Activated CD4-positive, alpha-beta T cell treated with anti-CD3 and anti-CD28 coated beads for 4 hours (primary cell): ENCODE measurements at places on chromosomes 7 and 10.

GRCh38 chr7:16724344-16724743, 29.2 kb upstream of the TSPAN13 start:
- DNase-seq: no peak

DNA sequence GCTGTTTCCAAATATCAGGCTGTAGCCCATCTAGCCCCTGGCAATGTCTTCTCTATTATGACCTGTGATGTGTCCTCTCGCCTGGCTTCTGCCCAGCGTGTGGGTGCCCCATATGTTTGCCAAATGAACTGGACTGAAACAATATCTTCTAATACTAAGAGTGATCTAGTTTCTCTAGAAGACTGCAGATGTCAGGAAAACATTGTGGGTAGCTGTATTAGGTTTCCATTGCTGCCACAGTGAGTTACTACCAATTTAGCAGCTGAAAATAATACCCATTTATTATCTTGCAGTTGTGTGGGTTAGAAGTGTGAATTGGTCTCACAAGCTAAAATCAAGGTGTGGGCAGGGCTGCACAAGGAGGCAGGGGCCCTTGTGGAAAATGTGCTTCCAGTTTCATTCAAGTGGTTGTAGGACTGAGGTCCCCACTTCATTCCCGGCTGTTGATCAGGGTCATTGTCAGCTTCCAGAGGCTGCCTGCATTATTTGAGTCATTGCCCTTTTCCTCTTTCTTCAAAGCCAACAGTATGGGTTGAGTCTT, 202.8 kb upstream of the BMPER start:
- no peak for DNase-seq

GRCh38 chr7:149459540-149460452, 1.1 kb downstream of the ZNF777 start:
- no peak for DNase-seq

DNA sequence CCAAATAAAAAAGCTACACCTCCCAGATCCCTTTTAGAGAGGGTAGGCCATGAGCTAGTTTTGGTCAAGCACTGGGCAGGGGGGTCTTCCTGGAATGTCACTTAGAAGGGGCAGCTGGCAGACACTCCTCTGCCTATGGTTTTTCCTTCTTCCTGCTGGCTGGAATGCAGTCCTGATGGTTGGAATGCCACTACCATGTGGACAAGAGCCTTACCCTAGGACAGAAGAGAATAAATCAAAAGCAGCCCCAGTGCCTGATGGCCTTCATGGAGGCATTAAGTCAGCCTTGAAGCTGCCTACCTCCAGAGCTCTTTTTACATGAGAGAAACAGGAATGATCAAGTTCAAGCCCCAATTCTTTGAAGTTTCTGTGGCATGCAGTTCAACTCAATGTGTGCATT, 43.5 kb upstream of the SORBS1 start:
- no peak for DNase-seq

- no peak for DNase-seq
Measured at GRCh38 chr10:124296121-124296812, 122.5 kb downstream of the OAT start.

GRCh38 chr7:91045606-91046005, 218.6 kb upstream of the FZD1 start:
- no peak for DNase-seq

GRCh38 chr7:143054621-143055020, 2.5 kb downstream of the OR6V1 start:
- no peak for DNase-seq

DNA sequence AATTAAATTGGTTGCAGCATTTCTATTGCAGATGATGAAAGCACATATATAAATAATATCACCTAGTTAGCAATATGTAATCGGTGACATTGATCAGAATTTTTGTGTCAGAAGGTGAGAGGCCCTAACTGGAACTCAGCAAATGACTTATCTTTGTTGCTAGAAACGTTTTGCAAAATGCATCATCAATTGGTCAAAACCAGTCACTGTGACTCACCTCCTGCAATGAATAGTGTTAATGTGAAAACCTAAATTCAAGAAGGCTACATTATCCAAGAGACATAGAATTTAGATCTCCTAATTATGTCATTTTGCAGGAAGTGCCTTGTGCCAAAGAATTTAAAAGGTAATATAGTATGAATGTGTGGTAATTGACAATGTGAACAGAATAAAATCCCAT, 9.8 kb upstream of the PNLIPRP3 start:
- no peak for DNase-seq

DNA sequence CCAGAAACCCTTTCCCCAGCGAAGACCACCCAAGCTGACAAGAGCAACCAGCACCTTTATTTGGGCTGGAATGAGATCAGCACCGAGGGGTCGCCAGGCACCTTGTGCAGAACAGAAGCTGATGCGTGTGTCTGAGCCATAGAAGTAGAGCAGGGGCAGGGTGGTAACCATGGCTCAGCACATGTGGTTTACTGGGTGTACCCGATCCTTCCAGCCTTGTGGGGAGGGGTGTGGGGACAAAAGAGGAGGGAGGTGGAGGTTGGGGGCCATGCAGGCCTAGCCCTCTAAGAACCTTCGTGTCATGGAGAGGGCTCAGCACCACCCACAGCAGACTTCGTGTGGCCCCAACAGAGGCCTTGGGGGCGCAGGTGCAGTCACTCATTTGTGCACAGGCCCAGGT, 84.0 kb upstream of the GTF2I start:
- DNase-seq: no peak

GRCh38 chr10:127123626-127124025, 72.8 kb downstream of the INSYN2A start:
- DNase-seq: no peak

DNA sequence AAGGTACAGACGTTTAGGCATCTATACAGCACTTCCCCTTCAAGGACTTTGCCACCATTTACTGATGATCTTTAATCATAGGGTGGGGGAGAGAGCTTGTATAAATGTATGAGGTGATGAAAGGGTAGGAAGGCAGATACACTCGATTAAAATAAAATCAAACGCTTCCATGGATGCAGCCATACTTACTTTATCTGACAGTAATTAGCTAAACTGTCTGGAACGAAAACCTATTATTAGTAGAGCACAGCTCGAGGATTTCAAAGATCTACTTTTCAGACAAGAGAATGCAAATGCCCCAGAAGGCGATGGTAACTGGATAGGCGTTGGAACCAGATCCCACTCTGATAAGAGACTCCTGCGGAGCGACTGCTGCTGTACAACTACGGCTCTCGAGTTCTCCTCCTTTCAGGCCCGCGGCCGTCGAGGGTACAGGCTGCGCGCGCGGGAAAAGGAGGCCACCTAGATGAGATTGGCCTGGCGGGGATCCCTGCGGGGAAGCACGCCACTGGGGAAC, 3.1 kb upstream of the NKX2-3 start:
- DNase-seq: no peak

DNA sequence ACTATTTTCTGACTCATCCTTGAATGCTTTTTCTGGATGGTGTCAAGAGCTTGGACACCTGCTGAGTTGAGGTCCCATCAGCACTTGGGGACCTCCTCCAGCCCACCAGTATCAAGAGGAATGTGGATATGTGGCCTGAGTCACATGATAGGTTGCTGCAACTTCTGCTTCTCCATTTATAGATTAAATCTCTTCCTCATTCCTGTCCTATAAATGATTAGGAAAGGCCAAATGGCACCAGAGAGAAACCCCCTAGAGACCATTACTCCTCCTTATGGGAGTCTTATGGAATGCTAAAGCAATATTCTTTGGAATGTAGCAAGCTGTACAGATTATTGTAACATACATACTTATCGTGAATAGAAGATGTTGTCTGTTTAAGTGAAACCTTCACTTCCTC, 85.6 kb downstream of the NEUROD6 start:
- no peak for DNase-seq

GRCh38 chr7:78691584-78691983, 761.9 kb downstream of the MAGI2 start:
- no peak for DNase-seq

DNA sequence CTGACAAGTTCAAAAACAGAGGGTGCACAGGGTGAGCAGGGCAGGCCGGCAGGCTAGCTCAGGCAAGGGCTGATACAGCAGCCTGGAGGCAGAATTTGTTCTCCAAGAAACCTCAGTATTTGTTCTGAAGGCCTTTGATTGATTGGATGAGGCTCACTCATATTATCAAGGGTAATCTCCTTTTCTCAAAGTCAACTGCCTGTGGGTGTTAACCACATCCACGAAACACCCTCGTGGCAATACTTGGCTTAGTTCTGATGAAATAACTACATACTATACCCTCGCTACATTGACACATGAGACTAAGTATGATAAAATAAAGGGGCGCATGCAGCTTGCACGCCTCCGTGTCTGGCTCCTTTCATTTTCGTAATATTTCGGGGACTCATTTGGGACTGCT, 4.4 kb upstream of the PPP2R2D start:
- peak; percentile 24 for DNase-seq

- no peak for DNase-seq
Measured at GRCh38 chr7:231030-231857, 38.9 kb downstream of the FAM20C start.

GRCh38 chr10:96124230-96125141, 5.6 kb upstream of the ZNF518A start:
- no peak for DNase-seq

GRCh38 chr7:120988591-120989256, at the start of gene CPED1:
Gene CPED1, plus strand, starts transcription at chr7:120988711. Its CDS starts 911 bp downstream, at chr7:120989622.
- peak; percentile 7 for DNase-seq

DNA sequence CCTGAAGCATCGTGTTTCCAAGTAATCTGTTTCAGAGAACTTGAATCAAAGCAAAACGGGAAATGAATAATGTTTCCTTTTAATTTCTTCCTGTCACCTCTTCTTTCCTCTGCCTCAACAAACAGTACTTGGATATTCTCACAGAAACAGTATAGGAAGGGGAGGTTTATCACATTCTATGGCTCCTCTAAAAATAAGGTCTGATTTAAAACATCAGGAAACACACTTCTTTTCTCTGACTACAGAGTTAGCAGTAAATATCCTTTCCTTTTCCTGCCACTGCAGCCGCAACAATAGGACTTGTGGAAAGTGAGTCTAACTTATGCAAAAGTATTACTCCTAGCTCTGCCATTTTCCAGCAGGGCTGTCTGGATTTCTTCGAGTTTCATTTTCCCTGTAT, 62.3 kb downstream of the CH25H start:
- DNase-seq: no peak

DNA sequence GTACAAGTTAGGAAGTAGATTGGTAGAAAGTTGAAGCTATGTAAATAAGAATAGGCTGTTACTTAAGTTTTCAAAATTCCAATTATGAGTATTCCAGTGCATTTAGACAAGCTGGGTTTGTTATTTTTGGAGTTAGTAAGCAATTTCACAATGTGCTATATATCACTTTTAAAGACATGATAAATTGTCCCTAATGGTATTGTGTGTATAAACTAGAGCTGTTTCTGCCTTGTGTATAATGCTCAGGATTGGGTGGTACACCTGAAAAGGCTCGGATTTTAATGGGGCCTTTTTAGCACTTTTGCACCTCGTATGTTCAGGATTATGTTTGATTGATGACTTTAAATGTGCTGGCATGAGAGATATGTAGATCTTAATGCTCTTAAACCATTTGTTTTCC, 175.8 kb downstream of the VTI1A start:
- no peak for DNase-seq

DNA sequence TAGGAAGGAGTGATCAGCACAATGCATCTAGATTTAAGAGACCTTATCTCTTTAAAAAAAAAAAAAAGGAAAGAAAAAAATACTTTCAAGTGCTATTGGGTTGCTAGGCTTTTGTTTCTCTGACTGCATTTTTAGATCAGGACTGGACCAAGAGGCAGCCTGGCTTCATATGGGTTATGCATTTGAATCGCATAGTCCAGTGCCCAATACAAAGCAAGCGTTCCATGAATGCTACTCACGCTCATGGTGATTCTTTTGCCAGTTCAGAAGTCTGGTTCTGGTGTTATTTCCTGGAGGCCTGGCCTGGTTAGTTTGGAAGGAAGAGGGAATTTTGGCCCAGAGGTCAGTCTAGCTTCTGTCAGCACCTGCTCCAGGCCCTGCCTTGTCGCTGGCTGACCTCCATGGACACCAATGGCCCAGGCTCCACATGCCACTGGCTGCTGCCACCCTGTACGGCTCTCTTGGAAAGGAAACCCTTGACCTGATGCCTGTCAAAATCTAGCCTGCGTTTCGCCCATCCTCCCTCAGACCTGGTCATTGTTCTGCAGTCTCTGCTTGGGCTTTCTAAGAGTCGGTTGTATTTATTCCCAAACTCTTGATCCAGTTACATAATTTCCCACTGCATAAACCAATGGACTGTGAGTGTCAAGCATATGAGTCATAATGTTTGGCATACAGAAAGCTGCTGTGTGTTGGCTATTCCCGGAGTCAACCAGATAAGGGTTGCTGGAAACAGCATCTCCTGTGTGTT, 74.3 kb upstream of the MKX start:
- no peak for DNase-seq

- no peak for DNase-seq
Measured at GRCh38 chr7:46461334-46461777, 540.3 kb upstream of the IGFBP3 start.

- no peak for DNase-seq
Measured at GRCh38 chr10:124168581-124168980, 75.2 kb upstream of the CHST15 start.

GRCh38 chr7:134768243-134768642, 11.2 kb upstream of the CALD1 start:
- no peak for DNase-seq

- no peak for DNase-seq
Measured at GRCh38 chr7:156004265-156005201, 192.3 kb upstream of the SHH start.

DNA sequence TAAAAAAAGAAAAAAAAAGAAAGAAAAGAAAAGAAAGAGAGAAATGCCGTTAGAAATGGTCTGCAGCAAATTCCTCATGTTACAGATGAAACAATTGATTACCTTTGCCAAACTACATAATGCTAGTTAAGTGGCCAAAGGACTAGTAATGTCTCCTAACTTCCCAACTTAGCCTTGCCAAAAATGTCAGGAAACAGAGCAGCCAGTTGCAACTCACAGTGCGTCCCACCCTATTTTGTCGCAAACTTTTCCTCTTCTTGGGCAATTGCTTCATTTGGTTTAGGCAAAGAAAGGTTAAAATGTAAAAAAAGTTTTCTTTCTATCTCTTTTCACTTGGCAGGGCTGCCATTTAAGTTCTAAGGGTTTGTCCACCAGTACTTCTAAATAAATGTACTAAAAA, 53.1 kb downstream of the APBB1IP start:
- no peak for DNase-seq

DNA sequence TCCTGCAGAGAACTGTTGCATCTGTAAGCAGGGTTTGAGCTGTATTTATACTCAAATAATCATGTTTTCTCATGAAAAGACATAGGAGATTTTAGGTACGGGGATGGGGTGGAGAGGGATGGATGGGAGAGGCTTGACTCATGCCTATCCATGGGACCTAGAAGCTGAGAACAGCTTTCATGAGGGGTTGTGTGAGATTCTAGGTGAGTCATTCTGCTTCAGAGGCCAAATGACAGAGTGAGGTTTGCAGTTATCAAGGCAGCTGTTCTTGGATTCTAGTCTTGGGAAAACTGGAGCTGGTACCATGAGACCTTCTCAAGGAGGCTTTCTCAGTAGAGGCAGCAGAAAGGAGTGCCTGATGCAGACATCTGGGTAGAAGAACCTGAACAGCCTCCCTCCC, 746.9 kb downstream of the TYW1 start:
- DNase-seq: no peak

- no peak for DNase-seq
Measured at GRCh38 chr10:124000792-124001201, 92.6 kb downstream of the CHST15 start.
